ENCODE measurements at places on chromosomes 6 and 20.

GRCh38 chr6:164751395-164751794, 558.0 kb downstream of the C6orf118 start:
- no peak for DNase-seq

DNA sequence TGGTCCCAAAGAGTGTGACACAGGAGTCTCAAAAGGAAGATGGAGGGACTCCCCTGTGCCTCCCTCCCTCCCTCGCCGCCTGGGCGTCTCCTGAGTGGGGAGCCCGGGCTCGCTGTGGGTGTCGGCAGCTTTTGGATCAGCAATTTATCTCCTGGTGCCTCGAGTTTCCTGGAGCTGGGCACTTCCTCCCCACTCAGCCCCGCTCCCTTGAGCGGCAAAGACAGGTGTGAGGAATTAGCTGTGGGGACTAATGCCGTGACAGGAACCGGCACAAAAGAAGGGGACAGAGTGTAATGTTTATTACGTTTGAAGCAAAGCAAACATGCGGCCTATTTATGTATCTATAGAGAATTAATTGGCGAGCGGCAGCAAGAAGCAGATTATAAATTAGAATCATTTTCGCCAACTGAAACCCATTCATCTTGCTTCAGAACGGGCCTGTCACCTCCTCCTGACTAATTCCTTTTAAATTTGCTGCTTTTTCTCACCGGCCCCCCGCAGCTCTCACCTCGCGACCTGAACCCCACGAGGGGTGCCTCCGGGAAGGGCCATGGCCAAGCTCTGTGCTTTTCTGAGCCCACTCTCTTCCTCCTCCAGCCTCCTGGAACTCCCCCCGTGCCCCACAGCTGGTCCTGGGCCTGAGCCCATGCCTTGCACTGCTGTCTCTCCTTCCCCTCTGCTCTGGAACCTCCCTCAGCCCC, 8.8 kb upstream of the CDH22 start:
- DNase-seq, result no peak

DNA sequence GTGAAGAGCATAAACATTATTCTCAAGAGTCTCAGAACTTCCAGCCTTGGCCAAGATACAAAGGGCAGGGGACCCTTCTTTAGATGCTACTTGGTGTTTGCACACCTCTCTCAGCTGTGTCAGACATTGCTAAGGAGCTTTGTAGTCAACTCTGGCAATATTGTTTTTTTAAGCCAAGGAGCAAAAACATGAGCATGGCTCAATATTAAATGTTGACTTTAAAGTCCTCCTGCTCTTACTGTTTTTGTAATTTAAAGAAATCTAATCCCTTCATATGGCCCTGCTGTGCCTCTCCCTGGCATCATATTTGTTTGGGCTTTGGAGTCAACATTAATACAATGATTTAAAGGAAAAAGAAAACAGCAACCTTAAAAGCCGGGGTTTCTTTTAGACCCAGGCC, 67.9 kb upstream of the TMEM170B start:
- no peak for DNase-seq

- no peak for DNase-seq
Observed at GRCh38 chr6:15474196-15474595, 188.6 kb downstream of the DTNBP1 start.

- DNase-seq, result no peak
Observed at GRCh38 chr6:38174315-38174714, 354.8 kb downstream of the ZFAND3 start.
